ENCODE measurements at places on chromosomes 2 and 18.

- DNase-seq, result no peak
- no peaks in the 10 kb centered on the region for H3K27me3 ChIP-seq
- H3K4me3 ChIP-seq, result no peak overlapping the region
- H3K36me3 ChIP-seq, result no peaks in the 10 kb centered on the region
- H3K4me1 ChIP-seq, result no peaks in the 10 kb centered on the region
- no peak overlapping the region for H3K27ac ChIP-seq
Measured at GRCh38 chr2:41923156-41923786, 124.5 kb upstream of the PKDCC start.

GRCh38 chr2:235532307-235532706 lies 38.5 kb downstream of the AGAP1 start:
- no peaks in the 10 kb centered on the region for H3K27me3 ChIP-seq

GRCh38 chr2:28247290-28247689 lies 145.4 kb upstream of the FOSL2 start:
- H3K27me3 ChIP-seq, result no peaks in the 10 kb centered on the region
- H3K36me3 ChIP-seq, result no peaks in the 10 kb centered on the region

GRCh38 chr2:240637116-240637900 lies 12.0 kb downstream of the GPR35 start:
- no peak overlapping the region for H3K27ac ChIP-seq
- no peak overlapping the region for H3K4me3 ChIP-seq
- no peaks in the 10 kb centered on the region for H3K27me3 ChIP-seq
